ENCODE measurements at places on chromosomes 11 and 22. TPM values are rescaled to one million over a fixed set of nuclear protein-coding genes. Genes with fewer than 3 reads are reported as not detected.

HYOU1 gene
- total RNA-seq, result 117 TPM

MOGAT2 gene
- total RNA-seq, result not detected

DNA sequence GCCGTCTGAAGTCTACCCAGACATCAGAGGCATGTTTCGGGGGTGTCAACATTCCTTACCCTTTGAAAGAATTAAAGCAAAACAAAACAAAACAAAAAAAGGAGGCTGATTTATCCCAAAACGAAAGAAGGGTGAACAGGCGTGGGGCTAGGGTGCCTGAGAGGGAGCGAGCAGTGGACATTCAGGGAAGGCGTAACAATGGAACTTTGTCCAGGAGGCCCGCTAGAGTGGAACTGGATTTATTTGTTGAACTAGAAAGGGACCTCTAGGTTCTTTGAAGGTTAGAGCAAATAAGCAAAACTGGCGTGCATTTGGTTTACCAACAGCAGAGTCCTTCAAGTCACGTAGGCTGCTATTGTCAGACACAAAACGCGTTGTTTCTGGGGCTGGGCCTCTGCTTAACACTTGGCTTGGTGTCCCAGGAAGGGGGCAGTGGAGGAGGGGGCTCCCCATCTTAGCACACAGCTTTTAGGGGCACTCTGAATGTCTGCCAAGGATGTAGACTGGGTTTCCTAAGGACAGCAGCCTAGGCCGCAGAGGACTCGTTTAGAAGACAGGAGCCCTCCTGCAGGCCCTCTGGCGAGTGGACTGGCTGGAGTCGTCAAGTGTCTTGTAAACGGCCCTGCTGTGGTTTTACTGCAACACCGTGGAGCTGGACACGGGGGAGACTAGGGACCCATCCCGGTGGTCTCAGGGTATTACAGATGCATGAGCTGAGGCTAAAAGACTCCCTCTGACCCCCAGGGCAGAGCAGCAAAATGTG lies 203.7 kb upstream of the SORL1-AS1 start:
- no peak for DNase-seq

DNA sequence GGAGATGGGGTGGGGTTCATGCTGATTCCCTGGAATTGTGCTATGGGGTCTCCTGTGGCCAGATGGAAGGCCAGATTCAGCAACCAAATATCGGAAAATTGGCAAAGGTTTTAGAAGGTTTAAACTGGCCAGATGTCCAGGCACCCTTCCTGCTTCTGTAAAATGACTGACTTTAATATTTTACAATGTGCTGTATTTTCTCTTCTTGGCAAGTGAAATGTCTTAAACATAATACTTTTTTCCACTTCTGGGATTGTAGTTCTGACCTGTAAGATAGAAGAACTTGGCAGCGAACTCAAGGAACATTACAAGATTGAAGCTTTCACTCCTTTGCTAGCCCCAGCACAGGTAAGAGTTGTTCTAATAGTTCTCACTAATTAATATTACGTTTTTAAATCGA lies 17.5 kb downstream of the POLA2 start:
- DNase-seq, result no peak
